Activated B cell treated with CpG ODN at 0.5 μM for 24 hours (primary cell): ENCODE measurements at places on chromosomes 4 and X. TPM values are rescaled to one million over a fixed set of nuclear protein-coding genes. Genes with fewer than 3 reads are reported as not detected.

Gene SYTL5
- total RNA-seq: not detected in 2 replicates

Gene HSFX3
- total RNA-seq: not detected in 2 replicates

Gene CENPC
- total RNA-seq: 40.5 and 46.0 TPM in 2 replicates

Gene ARHGAP6
- total RNA-seq: 0.37 and 0.42 TPM in 2 replicates

Gene LIMCH1
- total RNA-seq: not detected in 2 replicates

GRCh38 chrX:105999294-105999693, 39.2 kb downstream of the SERPINA7 start:
- DNase-seq: no peak

DNA sequence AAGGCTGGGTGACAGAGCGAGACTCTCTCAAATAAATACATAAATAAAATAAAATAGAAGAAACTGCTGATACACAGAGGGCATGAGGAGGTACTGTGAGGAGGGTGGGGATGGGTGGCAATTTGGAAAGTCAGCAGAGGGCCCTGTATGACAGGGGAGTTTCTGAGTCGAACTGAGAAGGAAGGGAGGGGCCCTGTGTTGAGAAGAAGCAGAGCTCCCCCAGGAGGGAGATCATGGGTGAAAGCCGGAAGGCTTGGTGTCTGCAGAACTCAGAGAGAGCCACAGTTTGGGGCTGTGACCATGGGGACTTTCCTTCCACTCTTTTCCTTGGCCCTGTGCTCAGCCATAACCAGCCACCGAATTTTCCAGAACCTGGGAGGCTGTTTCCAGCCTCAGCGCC, 24.8 kb upstream of the AFAP1 start:
- no peak for DNase-seq

DNA sequence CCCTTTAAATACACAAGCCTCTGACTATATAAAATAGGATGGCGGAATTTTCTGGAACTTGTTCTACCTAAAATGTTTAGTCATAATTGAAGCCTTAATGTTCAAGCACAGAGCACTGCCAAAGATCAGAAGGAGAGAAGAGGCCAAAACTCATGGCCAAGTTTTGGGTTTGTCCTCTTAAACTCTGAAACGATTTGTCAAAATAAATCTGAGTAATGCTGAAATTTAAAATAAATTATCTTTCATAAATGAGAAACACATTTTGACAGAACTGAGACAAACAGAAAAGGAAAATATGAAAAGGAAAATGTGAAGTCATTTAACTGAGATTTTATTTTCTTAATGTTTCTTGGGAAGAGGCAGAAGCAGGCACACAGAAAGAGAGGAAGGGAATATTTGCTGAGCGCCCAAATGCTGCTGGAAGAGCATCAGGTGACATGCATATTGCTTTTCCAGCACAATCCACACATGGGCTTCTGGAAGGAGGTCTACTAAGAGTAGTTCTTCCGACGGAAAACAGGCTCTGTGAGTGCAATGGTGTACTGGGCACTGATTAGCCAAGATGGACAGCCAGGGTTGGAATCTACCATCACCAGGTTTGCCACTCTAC, 47.4 kb upstream of the ZNF518B start:
- no peak for DNase-seq

DNA sequence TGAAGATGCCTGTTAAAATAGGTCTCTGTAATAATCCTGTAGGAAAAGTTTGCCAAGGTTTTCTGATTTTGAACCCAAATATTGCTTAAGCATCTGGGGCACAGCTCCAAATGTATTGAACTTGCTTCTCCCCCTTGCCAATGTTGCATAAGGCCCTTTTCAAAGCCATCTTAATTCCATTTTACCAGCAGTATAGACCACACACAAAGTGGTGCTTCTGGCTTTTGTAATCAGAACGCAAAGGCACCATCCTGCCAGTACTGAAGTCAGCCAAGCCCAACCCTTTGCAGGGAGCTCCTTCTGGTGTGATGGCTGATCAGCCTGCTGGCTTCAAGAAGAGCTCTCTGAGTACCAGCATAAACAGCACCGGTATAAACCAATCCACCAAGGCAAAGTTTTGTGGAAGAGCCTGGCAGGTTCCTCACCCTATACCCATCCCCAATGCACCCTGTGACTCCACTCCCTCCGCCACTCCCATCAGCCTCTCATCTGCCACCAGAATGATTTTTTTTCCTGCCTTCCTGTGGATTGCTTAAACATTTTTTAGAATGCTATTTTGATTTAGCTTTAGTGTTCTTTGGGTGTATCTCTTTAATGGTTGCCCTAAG, 39.2 kb upstream of the USP9X start:
- DNase-seq: no peak

- no peak for DNase-seq
These were observed 60.9 kb downstream of the CPZ start for GRCh38 chr4:8653326-8654000.

- DNase-seq: peak; percentile 19
These were observed 13.0 kb downstream of the CXCL13 start for GRCh38 chr4:77618383-77619241.

DNA sequence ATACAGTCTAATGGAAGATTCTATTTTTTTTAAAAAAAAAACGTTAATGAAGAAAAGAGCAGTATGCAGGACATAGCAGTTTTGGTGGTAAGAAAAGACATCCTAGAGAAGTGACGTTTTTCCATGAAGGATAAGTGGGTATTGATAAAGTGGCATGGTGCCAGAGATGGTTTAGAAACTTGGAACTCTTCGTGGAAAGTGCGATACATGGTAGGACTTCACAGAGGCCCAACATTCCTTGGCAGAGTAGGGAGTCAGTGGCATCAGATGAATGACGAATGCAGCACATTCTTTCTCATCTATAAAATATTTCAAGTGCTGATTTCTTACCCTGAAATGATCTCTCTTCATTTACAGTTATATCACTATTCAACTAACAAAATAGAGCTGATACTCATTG, 298.7 kb downstream of the CCSER1 start:
- no peak for DNase-seq

- DNase-seq: no peak
These were observed 25.6 kb downstream of the SLC16A2 start for GRCh38 chrX:74446876-74447275.

DNA sequence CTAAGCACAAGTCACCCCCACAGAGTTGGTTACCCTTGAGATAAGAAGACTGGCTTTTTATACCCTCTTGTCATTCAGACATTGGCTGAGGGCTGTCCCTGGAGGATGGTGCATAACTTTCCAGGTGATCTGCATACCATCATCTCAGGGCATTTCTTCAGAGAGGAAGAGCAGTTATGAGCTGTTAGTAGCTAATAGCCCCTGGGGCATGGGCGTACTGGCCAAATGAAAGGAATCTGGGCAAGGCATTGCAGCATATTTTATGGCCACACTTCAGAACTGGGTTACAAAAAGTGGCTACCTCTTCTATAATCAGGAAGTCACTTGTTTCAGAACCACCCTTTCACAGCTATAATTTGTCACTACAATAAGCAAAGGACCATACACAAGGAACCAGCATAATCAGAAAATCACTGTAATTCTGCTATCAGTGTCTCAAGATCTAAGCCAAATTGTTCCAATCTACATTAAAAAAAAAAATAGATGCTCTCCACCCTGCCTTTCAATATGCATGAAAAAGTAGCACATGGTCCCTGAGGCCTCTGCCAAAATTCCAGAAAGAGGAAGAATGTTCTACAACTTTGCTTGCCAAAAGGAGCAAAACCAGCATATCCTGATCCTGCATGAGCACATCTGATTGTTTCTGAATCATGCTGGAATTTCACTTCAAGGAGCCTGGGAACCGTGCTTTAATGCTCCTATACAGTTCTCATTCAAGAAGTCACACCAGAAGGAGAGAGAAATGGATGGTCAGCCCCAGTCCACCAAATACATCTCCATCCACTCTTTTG, 92.0 kb downstream of the TMEM144 start:
- no peak for DNase-seq

GRCh38 chr4:111064342-111064993, 441.6 kb upstream of the PITX2 start:
- DNase-seq: no peak

DNA sequence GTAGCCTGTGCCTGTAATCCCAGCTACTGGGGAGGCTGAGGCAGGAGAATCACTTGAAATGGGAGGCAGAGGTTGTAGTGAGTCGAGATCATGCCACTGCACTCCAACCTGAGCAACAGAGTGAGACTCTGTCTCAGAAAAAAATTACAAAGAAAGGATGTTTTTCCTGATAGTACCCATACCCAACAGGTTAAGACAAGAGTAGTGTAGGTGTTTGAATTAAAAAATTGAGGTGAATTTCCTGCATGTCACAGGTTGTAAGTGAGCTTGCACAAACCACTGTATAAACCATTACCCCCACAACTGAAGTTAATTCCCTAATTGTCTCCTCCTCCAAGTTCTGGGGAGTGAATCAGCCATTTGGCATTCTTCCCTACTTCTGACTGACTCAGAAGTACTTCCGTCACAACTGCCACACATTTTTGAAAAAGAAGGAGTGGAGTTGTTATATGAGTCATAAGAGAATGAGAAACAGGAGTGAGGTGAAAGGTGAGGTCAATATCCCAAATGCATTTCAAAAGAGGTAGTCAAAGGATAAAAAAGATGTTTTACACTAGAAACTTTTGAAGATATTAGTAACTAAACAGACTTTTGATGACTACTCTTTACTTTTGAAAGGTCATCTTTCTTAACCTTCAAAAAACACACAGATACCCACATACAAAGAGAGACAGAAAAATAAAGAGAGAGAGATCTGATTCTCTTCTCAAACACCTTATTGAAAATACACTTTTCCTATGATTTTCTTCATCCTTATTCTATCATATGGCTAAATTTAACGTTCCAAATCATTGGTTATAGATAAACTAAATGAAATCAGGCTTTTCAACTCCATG, 134.5 kb downstream of the BTC start:
- DNase-seq: no peak

- no peak for DNase-seq
These were observed 105.8 kb downstream of the GEMIN8 start for GRCh38 chrX:13923845-13924244.

DNA sequence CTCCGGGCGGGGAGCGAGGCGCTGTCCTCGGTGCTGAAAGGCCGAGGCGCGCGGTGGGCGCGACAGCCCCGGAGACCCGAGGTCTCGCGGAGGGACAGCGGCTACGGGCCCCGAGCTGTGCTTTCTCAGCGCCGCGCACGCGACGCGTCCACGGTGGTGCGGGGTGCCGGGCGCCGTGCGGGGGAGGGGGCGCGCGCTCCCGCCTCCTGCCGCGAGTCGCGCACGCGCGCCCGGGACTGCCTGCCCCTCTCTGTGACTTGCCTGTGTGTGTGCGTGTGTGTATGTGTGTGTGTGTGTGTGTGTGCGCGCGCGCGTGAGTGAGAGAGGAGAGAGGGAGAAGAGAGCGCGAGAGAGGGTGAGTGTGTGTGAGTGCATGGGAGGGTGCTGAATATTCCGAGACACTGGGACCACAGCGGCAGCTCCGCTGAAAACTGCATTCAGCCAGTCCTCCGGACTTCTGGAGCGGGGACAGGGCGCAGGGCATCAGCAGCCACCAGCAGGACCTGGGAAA, at the start of gene GRIA2:
Gene GRIA2, plus strand, starts transcription at position 358 of the 511 bp plus-strand sequence. CDS start 315 bp downstream, outside the sequence.
- no peak for DNase-seq

GRCh38 chrX:14386981-14387380, 142.4 kb upstream of the GLRA2 start:
- no peak for DNase-seq

- no peak for DNase-seq
These were observed 41.6 kb downstream of the NDNF start for GRCh38 chr4:121030711-121031110.

- DNase-seq: peak; percentile 27
These were observed 4.3 kb upstream of the HAUS7 start for GRCh38 chrX:153474718-153475117.

DNA sequence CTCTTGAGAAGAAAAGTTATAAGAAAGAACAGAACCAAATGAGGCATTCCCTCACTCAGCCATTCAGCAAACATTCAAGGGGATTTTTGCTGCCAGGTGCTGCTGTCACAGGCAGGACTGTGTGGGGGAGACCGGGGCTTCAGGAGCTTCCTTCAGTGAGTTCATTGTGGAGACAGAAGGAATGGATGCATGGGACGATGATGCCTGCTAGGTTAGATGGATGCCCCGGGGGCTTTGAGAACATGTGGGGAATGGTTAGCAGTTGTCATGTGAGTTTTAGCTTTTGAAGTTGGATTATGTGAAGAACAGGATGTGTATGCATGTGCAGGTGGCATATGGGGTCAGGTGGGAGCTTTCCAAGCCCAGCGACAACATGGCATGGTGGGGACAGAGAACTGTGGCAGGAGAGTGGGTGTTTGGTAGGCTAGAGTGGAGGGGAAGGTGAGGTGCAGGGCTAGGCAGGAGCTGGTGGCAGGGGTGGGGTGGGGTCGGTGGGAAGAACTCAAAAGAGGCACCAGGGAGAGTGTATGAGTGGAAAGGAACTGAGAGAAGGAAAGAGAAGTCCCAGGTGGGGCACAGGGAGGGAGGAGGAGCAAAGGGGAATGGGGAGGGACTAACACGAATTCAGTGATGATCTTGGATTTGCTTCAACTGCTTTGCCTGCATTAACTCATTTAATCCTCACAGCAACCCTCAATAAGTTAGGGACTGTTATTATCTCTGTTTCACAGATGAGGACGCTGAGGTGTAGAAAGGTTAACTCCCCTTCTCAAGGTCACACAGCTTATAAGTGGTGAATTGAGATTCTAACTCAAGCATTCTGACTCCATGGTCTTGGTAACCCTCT, 8.4 kb downstream of the DCUN1D4 start:
- DNase-seq: no peak
